Right cardiac atrium (tissue), 5 donors: ENCODE measurements at places on chromosomes 3 and 15.

GRCh38 chr3:88003115-88003755 is 55.6 kb downstream of the CGGBP1 start:
- no peak for DNase-seq

DNA sequence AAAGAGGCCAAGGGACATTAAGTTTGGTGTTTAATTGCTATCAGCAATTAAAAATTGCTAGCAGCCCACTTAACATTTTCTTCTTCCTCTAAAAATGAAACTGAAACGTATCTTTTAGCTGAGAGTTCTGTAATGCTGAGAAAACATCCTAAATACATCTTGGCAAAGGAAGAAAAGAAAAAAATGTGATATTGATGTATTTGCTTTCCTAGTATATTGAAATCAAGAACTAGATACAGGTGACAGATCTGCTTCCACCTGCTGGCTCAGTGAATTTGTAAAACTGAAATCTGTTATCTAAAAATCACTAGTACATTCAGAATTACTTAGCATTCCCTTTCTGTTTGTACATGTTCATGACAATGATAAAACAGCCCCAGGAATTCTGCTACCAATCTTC is 283.2 kb downstream of the ZBTB20 start:
- DNase-seq, result no peak

DNA sequence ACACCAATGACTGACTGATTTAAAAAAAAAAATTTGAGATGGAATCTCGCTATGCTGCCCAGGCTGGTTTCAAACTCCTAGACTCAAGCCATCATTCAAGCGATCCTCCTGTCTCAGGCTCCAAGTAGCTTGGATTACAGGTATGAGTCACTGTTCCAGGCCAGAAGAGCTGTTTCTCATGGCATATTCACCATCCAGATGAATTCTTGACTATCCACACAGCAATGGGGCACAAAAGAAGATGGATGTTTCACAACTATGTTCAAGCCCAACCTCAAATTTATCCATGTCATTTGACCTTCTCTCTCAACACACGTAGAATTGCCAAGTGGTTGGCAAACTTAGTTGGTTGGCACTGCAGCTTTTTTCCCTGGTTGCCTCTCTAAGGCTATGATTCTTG is 40.6 kb downstream of the PRICKLE2 start:
- DNase-seq, result no peak

- DNase-seq, result no peak
These were observed 22.1 kb upstream of the TRA2B start for GRCh38 chr3:185959609-185960521.

- no peak for DNase-seq
These were observed 48.3 kb downstream of the BTD start for GRCh38 chr3:15649858-15650257.

GRCh38 chr15:23866832-23867231 is 179.7 kb upstream of the NDN start:
- no peak for DNase-seq

DNA sequence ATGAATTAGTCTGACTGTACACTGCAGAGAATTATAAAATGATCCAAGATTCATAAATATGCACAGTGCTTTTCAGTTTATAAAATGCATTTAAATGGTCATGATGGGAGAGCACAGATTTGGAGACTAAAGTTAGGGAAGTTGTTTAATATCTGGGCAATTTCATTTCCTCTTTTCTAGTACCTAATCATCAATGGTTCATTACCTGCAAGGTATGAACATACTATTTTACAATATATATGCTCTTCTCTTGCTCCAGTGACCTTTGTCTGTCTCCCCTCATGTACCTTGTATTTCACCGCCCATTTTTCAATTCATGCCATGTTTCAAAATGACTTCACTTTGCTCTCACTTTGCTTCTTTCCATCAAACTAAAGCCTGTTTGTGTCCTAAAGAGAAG is 114.5 kb downstream of the SUCNR1 start:
- no peak for DNase-seq

DNA sequence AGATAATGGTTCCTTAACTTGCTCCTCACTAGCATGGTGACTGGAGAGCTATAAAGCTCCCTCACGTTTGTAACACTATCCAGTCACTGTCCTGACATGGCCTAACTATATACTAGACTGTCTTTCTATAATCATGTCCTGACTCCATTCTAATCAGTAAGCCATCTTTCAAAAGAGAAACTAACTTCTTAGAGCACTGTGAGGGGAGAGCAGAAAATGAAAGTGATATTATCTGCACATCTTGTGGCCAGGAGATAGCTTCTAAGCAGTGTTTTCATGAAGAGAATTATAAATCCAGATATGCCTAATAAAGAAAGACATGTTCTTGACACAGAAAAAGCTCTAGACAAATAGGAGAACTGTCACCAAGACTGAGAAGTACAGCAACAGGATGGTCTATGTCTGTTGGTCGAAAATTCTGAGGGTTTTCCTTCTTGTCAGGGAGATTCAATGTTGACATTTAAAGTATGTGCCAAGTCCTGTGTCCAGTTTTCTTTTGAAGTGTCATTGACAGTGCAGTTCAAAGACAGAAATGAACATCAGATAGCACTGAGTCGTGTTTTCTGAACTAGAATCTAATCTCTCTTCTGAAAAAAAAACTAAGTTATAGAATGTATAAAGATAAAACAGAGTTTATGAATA is 230.6 kb upstream of the PEX5L start:
- DNase-seq, result no peak

- DNase-seq, result no peak
These were observed 11.5 kb downstream of the RABL3 start for GRCh38 chr3:120730576-120731542.

DNA sequence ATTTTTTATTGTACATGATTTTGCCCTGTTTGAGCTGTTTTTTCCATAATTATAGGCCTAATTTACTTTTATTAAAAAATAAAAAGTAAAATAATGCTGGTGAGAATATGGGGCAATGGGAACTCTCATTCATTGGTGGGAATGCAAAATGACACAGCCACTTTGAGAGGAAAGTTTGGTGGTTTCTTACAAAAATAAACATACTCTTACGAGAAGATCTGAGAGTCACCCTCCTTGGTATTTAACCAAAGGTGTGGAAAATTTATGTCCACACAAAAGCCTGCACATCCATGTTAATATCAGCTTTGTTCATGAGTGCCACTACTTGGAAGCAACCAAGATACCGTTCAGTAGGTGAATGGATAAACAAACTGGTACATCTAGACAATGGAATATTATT is 9.8 kb downstream of the MUC13 start:
- DNase-seq, result no peak

GRCh38 chr3:120102232-120102631 is 8.0 kb upstream of the GSK3B start:
- DNase-seq, result no peak

DNA sequence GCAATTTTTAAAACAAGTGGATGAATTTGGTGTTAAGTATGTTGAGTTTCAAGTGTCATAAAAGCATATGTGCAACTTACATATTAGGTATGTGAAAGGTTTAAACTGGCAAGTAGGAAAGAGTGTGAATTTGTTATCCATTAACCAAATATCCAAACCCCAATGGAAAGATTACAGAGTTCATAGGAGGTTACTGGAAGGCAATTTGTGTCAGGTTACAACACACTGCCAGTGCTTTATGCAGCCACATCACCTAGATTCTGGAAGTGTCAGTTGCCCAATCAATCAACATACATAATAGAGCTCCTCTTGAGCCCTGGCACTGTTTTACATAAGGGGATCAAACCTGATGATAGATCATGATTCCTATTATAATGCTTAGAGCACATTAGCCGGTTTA is 261.0 kb downstream of the ROBO1 start:
- DNase-seq, result no peak

DNA sequence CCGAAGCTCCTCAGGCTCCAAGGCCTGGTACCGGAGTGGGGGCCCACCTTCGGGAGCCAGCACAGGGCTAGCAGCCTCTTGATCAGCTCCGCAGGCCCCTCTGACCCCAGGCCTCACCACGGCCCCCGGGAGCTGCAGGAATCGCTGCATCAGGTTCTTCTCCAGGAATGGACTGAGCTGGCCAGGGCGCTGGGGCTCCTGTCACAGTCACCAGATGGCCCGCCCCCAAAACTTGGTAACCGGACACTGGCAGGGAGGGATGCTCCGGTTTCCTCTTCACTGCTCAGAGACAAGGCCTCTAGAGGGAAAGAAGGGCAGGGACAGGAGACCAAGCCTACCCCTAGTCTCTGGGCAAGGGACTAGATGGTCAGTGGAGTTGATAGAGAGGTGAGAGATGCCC is 9.9 kb downstream of the AP3B2 start:
- DNase-seq, result no peak

GRCh38 chr3:169147238-169148008 is 516.1 kb downstream of the MECOM start:
- DNase-seq, result peak; percentile 83

- DNase-seq, result no peak
These were observed 101.8 kb upstream of the BCHE start for GRCh38 chr3:165938986-165939540.

GRCh38 chr3:94928921-94929320 is 866.1 kb downstream of the NSUN3 start:
- no peak for DNase-seq

- DNase-seq, result peak; percentile 86
These were observed 69.3 kb downstream of the TBC1D2B start for GRCh38 chr15:78007964-78008886.

- no peak for DNase-seq
These were observed 15.9 kb downstream of the ZXDC start for GRCh38 chr3:126459763-126460127.

DNA sequence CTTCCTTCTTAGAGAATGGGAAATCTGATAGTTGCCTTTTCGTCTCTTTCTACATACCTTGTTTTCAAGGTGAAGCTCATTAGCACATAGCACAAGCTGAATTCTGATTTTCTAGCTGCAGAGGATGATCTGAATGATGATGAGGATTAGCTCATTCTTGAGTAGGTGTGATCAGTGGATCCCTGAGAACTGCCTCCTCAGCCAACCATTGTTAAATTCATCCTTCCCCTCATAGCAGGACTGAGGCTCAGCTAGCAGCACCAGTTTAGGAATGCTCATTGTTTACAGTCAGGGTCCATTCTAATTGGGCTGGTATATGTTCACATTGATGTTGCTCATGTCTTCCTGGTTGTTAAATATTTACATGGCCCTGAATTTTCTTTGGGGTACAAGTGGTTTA is 299.9 kb upstream of the MME start:
- DNase-seq, result no peak

DNA sequence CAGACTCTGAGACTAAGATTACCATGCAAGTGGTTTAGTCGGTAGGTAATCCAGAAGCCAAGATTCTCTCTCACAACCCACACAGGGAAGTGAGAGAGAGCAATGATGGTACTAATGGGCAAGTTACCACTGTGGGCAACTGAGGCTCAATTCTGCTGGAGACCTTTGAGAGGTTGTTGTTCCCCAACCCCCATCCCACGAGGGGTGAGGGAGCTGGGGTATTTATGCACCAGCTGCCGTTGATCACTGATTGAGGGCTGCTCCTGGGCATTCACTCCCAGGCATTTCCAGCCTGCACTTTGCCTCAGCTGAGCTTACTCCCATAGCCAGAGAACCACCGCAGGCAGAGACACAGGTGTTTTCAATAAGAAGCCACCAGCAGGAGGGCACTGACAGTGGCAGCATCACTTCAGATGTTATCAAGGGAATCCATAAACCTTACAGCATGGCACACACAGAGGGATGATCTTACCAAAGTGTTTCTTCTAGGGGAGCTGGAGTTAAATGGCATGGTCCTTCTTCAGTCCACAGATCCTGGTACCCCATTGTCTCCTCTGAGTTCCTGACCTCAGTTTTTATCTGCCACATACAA is 15.0 kb upstream of the CCDC174 start:
- DNase-seq, result no peak

DNA sequence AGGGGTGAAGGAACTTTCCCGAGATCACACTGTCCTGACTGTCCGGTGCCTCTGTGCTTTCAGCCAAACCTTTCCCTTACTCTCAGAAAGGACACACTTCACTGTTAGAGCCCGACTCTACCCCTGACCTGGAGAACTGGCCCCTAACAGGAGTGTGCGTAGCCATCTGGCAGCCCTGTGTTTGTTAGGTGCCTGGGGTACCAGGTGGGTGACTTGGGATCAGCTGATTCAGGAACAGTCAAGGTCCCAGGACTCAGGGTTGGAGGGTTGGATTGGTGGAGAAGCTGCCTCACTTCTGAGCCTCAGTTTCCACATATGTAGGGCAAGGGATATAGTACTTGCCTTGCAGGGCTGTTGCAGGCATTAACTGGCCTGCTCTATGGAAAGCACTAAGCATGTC is 98.3 kb upstream of the SLC6A11 start:
- no peak for DNase-seq

DNA sequence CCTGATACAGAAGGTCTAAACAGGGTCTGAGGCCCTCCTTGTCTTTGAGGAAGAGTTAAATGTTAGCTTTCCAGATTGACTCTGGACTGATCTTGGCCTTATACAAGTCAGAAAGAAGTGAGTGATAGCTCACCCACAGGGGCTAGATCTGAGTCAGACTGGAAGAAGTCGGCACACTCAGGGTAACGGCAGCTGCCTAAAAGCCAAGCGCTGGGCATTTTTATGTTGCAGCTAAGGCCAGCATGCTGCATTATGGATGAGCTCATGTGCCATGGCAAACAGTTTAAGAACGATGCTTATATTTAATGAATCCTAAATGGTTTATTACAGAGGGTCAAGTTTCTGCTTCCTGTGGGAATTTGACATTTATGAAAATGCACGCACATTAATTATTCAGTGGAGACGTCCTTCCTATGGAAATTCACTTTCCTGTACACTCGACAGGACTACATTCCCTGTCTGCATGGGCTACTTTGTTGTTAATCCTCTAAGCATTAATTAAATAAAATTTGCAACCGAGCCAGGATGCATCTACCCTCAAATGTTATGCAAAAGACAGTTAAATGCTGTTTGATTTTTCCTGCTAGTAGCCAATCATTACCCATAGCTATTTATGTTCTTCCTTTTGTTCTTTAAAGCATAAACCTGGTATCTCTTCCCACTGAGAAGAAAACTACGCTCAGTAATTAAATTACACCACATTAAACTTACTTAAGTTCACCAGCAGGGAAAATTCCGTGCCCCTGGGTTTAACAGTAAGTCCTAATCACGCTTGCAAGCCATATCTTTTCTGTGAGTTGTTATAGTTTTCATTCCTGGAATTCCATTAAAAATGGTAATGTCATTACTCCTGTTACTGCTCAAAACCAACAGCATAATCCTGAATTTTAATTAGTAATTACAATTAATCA is 762.7 kb upstream of the CFAP20DC start:
- no peak for DNase-seq

GRCh38 chr3:69231929-69232440 is 109.6 kb upstream of the LMOD3 start:
- no peak for DNase-seq

- DNase-seq, result no peak
These were observed 5.3 kb upstream of the VIPR1 start for GRCh38 chr3:42497009-42497731.
